Esophagus mucosa (tissue), 1 donor: ENCODE measurements at places on chromosomes 4 and X.

- no peak for ATAC-seq
Observed at GRCh38 chrX:154828016-154828408, 6.5 kb downstream of the SMIM9 start.

DNA sequence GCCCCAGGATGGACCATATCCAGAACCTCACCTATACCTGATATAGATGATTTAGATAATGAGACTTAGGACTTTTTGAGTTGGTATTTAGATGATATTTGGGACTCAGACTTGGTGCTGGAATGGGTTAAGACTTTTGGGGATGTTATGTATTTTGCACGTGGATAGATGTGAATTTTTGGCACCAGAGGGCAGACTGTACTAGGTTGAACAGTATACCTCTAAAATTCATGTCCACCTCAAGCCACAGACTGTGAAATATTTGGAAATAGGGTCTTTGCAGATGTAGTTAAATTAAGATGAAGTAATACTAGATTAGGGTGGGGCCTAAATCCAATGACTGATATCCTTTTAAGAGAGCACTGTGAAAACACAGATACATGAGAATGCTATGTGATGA, 15.6 kb downstream of the RBM41 start:
- no peak for ATAC-seq

- ATAC-seq, result no peak
Observed at GRCh38 chrX:27679281-27679680, 89.1 kb downstream of the DCAF8L2 start.

DNA sequence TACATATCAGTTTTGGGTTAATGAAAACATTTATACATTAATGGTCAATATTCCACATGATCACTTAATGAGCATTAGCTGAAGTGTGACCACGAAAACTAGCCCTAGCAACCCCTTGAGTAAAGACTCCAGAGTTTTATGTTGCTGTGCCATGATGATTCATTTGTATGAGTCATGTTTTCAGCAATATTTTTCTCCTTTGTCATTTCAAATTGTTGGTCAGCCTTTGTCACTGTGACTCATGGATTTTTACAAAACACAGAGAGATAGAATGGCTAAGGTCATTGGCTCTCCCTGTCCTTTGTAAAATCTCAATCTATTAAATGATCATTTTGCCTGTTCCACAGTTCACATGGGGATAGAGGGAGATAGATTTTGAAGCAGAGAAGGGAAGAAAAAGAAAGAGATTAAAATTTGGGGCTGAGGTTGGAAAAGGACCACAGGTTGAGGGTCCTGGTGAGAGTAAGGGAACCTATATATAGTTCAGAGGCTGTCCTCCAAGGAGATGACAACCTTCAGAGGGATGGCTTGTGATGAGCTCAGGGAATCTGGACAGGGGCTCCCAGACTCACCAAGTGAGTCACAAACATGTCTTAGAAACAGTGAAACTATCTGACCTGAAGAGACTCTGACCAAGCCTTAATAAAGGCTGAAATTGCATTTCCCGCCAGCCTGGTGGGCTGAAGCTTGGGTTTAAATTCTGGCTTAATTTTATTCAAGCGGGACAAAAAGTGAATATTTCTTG, 25.6 kb downstream of the NR0B1 start:
- ATAC-seq, result peak; percentile 26

DNA sequence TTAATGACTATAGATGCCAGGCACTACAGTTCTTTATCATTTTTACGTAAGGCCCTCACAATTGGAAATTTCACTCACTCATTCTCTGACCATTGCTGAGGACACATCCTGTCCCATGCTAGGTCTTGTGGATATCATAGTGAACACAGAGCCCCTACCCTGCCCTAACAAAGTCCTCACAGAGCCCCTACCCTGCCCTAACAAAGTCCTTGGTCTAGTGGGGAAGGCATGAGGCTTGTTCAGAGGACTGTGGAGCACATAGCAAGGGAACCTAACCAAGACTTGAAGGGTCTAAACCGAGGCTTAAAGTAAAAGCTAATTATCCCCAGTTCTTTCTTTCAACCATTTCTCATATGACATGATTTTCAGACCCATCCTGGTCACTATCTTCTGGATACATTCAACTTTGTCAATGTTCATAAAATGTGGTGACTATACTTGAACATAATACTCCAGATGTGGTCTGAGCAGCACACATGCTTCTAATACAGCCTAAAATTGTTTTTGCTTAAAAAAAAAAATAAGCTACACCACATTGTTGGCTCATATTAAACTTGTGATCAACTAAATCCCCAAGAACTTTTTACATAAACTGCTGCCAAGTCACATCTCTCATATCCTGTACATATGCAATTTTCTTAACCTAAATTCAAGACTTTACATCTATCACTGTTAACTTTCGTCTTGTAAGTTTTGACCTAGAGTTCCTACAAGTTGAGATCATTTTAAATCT, 77.0 kb downstream of the GPC3 start:
- no peak for ATAC-seq

DNA sequence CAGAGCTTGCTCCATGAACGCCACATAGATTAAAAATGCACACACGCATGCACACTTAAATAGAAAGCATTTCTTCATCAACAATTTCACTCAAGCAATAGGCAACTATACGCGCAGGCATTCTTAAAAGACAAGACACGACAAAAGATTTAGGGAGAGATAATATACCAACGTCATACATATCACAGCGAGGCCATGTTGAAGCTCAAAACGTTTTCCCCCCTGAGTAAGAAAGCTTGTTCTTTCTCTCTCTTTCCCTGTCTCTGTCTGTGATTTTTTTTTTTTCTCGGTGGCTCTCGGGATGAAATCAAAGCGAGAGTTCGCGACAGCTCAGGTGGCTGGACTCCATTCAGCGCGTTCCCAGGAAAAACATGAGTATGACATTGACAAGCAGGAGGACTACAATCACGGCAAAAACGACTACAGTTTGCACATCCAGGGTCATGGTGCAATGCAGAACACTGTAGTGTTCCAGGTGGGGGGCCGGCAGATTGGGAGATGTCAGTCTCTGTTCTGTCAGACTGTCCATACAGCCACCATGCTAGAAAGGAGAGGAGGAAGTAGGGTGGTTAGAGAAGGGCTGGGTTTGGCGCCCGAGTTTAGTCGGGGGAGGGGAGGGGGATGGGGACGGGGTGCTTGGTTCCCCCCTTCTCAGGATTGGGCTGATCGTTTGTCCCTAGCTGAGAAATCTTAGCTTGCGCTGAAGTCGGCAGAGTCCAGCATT, 30.7 kb downstream of the ARHGEF9 start:
- ATAC-seq, result peak; percentile 44

- no peak for ATAC-seq
Observed at GRCh38 chrX:153989973-153990655, 17.6 kb downstream of the TMEM187 start.

- ATAC-seq, result no peak
Observed at GRCh38 chr4:41143311-41144039, 70.9 kb downstream of the APBB2 start.

GRCh38 chrX:77003956-77004355, 443.2 kb upstream of the FGF16 start:
- no peak for ATAC-seq

DNA sequence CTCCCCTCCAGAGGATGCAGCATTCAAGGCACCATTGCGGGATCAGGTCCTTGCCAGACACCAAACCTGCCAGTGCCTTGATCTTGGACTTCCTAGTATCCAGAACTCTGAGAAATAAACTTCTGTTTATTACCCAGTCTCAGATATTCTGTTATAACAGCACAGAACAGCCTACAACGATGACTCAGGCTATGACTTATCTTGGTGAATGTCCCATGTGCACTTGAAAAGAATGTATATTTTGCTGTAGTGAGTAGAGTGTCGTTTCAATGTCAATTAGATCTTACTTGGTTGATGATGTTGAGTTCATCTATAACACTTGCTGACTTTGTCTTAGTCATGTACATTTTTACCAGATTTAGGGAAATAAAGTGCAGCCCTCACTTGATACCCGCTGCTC, 34.5 kb upstream of the PGRMC1 start:
- no peak for ATAC-seq

GRCh38 chr4:3342182-3342854, 49.5 kb downstream of the RGS12 start:
- ATAC-seq, result no peak

DNA sequence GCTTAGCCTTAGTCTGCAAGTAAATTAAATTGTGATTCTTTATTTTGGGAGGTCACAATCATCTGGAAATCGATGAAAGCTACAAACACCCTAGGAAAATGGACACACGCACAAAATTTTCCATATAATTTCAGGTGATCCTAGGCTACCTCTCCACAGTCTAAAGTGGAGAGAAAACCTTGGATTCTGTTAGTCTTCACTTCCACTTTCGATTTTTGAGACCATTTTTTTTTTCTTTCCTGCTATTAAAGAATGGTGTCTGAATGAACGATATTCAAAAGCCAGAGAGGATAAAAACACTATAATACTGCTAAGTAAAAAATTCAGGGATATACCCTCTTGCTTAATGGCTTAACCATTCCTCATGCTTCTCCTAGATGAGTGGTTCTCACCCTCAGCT, 1.7 kb downstream of the FBXL5 start:
- no peak for ATAC-seq

GRCh38 chr4:25424539-25425228, 47.6 kb downstream of the ANAPC4 start:
- ATAC-seq, result no peak

GRCh38 chr4:1315306-1315705, 25.6 kb downstream of the MAEA start:
- no peak for ATAC-seq

DNA sequence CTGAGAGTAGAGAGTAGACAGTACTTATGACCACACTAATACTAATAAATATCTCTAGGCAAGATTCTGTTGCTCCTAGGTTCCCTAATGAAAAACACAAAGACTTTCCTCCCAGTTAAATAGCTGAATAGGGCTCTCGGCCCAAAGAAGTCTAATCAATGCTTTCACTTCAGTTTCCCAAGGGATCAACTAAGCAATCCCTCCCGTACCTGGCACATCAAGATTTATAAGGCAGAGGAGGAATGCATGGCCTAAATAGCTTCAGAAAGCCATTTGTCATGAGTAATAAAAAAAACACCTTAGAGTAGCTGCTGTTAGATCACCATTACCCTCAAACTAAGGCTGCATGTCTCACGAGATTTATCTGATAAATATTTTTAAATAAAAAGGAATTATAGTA, 56.8 kb upstream of the EXOC1L start:
- ATAC-seq, result no peak

DNA sequence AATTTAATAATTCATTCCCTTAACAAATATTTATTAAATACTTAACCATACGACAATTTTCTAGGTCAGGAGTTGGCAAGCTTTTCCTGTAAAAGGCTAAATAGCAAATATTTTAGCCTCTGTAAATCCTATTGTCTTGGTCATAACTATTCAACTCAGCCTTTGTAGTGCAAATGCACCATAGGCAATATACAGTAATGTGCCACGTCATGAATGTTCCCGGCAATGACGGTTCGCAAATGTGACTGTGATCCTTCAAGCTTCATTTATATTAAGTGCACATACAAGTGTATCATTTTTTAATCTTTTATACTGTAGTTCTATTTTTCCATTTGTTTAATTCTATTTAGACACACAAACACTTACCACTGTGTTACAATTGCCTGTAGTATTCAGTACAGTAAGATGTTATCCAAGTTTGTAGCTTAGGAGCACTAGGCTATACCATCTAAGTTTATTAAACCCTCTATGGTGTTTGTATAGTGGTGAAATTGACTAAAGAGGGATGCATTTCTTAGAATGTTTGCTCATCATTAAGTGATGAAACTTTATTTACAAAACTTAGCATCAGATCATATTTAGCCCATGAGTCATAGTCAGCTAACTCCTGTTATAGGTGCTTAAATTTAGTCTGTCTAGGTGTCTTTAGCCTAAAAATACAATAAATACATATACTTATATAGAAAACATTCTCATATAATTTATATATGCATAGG, 553.6 kb downstream of the STPG2 start:
- ATAC-seq, result no peak

GRCh38 chr4:81366779-81367178, 104.9 kb downstream of the RASGEF1B start:
- no peak for ATAC-seq

DNA sequence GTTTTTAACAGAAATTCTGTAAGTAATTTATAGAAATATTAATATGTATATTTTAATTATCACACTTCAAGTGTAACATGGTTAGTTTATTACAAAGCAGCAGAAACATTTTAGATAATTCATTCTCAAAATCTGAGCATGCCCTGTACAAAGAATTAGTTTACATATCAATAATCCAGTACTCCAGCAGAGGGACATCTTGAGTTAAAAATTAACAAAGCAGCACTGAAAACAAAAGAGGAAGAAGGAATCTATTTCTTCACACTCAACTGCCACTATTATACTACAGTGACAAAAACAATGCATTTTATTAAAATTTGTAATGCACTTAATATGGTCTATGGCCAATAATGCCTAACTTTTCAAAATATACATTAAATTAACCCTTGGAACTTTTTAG, 179.1 kb upstream of the KLHL4 start:
- ATAC-seq, result no peak

DNA sequence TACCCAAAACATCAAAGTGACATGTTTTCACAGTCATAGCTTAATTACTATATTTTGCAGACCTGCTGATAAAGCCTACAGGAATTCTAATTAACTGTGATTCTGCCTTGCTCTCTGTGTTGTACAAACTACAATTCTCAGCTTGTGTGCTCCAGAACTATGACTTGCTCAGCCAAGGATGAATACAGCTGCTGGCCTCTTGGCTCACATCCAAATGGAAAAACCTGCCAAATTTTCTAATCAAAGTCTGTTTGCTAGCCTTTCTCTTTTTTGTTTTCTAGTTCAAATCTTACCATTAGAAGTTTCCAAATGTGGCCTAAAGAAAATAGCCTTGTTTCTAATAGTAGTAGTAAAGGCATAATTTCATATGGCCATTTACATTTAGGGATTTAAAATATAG, 1176.8 kb downstream of the FAM133A start:
- ATAC-seq, result no peak

GRCh38 chrX:101258259-101258581, 32.9 kb downstream of the TAF7L start:
- ATAC-seq, result no peak

- peak; percentile 59 for ATAC-seq
Observed at GRCh38 chr4:107831140-107831539, 6.4 kb downstream of the SGMS2 start.

- no peak for ATAC-seq
Observed at GRCh38 chr4:7653510-7654369, 219.0 kb upstream of the PSAPL1 start.
